ENCODE measurements at places on chromosomes 5 and 9.

GRCh38 chr5:113056988-113057387, 80.4 kb downstream of the DCP2 start:
- no peak for DNase-seq

GRCh38 chr9:8684978-8685708, 885.6 kb upstream of the DMAC1 start:
- peak; percentile 62 for DNase-seq

- DNase-seq: no peak
Observed at GRCh38 chr5:112385566-112385965, 33.5 kb downstream of the EPB41L4A start.

- no peak for DNase-seq
Observed at GRCh38 chr5:174741352-174741751, 17.0 kb downstream of the MSX2 start.

- no peak for DNase-seq
Observed at GRCh38 chr5:151130922-151131891, 26.4 kb downstream of the ANXA6 start.

DNA sequence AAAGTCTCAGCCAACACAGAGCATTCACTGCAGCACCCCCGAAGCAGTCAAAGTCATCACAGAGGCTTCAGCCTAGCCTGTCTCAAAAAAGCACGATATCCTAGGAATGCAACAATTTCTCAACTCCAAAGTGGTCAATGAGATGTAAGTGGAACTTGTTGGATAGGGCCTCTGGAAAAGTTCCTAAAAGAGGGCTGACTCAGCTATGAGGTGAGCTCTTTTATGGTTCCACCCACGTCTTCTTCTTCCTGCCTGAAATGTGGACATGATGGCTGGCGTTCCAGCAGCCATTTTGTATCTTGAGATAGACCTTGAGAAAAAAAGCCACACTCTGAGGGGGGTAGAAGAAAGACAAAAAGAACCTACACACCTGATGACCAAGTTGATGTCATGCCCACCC, 32.5 kb upstream of the TRIO start:
- DNase-seq: peak; percentile 64

- no peak for DNase-seq
Observed at GRCh38 chr5:124373883-124374282, 372.6 kb downstream of the ZNF608 start.

DNA sequence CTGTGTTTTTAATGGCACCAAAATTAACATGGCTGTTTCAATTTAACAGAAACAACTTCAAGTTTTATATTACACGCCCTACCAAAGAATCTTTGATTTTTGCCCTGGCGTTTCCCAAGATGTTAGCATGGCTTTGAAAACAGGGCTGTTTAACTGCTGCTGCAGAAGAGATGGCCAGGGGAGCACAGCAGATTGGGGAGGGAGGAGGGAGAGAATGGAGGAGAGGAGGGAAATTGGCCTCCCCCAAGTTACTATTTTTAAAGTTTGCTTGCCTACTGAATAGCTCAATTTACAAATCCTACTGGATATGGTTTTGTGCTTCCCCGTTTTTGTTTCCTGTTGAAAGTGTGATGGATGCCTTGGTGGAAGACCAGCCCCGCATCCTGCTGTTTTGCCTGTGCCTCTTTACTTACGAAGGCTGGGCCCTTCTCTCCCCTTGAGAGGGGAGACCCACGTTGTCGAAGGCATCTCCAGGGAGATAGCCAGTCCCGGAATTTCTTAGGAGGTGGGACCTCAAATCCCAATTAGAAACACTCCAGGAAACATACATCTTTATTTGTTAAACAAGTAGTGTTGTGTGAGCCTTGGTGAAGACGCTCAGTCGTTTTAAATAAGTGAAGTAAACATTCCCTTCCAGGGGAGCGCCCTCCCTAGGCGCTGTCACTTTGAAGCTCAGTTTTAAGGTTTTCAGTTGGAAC, 98.6 kb downstream of the AOPEP start:
- no peak for DNase-seq

DNA sequence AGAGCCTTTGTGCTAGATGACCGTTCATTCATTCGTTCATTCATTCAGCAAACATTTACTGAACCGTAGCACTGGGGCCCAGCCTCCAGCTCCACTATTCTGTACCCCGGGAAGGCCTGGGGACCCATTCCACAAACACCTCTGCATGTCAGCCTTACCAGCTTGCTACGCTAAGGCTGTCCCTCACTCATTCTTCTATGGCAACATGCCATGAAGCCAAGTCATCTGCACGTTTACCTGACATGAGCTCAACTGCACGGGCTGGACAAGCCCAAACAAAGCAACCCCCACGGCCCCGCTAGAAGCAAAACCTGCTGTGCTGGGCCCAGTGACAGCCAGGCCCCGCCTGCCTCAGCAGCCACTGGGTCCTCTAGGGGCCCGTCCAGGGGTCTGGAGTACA, 6.0 kb downstream of the CEL start:
- peak; percentile 18 for DNase-seq

- DNase-seq: no peak
Observed at GRCh38 chr5:176822793-176823481, 12.6 kb downstream of the UNC5A start.

DNA sequence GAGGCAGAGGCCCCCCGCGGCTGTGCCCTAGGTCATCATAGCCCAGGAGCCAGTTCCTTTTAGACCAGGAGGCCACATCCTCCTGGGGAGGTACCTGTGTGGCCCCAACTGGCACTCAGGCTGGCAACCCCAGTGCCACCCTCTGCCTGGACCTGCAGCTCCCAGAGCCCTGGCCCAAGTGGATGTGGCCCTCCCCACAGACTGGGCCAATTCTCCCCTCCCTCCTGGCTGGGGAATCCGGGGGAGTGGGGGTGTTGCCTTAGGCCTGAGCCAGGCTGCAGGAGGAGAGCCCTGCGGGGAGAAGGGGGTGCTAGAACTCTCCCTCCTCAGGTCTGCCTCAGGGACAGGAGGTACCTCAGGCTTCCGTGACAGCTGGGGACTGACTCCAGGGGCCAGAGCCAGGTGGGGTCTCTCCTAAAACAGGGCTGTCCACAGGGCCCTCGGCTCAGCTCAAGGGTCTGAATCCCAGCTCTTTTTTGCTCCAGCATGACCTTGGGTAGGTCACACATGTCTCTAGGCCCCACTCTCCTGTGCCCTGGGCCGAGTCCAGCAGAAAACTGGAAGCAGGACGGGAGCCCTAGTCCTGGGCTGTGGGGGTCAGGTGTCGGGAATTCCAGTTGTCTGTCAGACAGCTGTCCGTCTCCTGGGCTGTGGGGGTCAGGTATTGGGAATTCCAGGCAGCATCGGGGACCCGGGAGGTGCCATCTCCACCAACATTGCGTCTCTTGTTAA, 9.6 kb downstream of the DNLZ start:
- DNase-seq: no peak

DNA sequence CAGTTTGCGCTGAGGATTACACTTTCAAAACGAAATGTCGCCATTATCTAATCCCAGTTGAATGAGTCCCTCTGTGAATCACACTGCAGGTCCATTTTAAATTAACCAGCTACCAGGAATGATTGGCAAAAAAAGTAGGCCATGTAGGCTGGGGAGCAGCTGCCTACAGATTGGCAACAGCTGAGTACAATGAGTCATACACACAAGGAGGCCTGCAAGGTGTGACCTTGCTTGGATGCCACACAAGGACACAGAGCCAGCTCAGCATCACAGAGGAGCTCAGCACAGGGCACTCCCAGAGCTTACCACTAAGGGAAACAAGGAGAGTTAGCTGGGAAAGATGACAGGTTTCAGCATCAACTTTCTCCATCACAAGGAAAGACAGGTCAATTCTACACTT, 12.9 kb downstream of the HAVCR1 start:
- peak; percentile 2 for DNase-seq

DNA sequence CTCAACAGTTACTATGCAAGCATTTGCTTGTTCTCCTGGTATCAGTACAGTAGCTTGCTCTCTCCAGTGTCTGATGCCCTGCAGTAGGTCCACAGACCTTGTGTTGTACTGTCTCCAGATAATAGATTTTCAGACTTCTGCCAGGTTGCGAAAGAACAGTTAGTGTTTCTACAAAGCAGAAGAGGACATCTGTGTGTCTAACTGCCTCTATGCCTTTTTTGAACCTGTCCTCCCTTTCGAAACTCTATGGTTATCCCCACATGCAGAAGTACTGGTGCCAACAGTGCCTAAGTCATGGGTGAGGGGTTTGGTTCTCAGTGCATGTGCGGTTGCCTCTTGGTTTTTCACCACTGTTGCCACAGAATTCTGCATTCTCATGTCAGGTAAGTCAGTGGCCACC, 45.9 kb downstream of the KCNN2 start:
- DNase-seq: no peak

GRCh38 chr5:56147659-56148230, 85.4 kb downstream of the ANKRD55 start:
- DNase-seq: no peak

DNA sequence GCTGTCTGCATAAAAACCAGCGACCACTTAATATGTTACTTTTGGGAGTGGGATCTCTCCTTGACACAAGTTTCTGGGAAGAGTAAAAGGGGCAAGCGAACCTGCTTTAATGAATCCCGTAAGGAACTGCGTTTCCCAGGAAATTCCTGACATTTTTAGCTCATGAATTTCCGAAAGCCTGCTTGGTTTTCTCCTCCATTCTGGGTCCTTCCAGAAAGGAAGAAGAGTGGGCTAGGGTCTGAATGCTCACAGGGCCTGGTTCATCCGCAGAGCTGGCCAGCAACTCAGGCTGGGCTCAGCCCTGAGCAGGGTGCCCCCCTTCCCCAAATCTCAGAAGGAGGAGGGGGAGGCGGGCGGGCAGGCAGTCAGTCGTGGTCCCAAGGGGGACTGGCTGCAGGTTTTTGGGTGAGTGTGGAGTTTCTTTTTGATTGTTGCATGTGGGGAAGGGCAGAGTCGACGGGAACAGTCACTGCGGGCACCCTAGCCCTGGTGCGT, 1.2 kb upstream of the PURA start:
- peak; percentile 43 for DNase-seq

DNA sequence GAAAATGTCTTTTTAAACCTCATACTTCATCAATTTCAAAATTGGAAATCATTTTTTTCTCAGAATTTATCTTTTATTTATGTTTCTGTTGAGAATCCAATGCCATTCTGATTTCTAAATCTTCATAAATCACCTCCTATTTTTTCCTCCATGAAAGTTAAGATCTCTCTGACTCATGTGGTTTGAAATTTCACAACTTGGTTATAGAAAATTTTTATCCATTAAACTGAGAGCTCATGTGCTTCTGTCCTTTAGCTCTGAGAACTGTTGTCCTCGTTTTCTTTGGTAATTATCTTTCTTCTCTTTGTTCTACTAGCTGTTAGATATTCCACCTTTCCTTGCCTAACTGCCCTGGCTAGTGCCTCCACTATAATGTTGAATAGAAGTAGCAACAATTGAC, 1.5 kb upstream of the RNF180 start:
- DNase-seq: no peak

DNA sequence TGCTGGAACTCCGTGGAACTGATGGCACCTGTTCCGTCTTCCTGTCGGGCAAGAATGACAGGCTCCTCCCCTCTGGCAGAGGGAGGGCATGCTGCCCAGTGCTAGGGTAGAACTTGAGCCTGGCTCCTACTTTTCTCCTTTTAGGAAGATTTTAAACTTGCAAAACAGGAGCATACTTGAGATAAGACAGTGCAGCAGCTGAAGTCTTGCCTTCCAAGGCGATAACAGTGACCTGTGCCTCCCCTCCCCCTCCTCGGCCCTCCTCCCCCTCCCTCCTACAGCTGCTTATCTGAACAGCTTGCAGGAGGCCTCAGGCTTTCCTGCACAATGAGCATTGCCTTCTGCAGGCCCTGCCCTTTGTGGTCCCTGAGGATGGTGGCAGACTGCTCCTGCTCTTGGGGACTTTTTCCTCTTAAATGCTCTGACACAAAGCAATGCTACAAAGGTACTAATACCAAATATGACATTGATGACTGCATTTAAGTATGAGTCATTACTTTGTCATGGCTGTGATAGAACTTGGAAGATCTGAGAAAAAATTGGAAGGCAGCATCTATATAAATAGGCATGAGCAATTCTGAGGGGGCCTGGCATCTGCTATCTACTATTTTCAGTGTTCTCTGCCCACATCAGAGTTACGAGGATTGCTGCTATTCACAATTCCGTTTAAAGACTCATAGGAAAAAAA, 2.0 kb downstream of the GADD45G start:
- peak; percentile 48 for DNase-seq

GRCh38 chr5:83441747-83442146, 29.8 kb upstream of the VCAN start:
- no peak for DNase-seq

DNA sequence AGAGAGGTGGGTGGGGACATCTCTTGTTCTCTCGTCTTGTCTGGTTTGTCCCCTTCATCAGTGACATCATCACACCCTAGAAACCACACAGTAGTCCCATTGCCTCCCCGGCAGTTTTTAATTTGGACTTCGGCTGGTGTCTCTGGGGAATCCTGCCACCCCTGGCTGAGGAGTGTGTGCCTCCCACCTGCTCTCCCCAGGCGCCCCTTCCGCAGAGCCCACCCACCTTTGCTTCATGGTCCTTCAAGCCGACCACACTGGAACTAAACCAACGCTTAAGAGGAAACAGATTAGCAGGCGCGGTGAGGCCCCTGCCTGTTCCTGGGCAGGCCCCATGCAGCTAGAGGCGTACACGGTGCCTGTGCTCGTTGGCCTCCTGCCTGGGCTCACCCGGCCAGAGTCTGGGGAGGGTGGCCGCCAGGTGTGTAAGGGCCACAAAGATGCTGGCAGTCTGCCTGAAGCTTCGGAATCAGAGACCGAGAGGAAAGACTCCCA, 107.6 kb upstream of the SPRY4 start:
- DNase-seq: no peak

DNA sequence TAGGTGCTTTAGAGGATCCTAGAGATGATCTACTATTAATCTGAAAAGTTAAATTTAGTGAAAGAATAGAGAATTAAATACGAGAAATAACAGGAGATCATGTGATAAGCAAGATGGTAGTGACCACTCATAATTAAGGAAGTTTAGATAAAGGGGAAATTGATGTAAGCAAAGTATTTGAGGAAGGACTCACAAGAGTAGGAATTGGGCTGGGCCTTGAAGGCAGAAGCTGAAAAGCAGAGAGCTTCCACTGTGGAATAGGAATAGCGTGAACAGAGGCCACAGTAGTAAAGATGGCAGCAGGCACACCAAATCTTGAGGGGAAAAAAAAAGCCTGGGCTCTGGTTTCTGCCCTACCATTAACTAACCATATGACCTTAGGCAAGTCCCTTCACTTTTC, 38.0 kb downstream of the KIF24 start:
- no peak for DNase-seq

GRCh38 chr9:32345243-32345642, 39.2 kb upstream of the ACO1 start:
- no peak for DNase-seq

GRCh38 chr5:128213340-128213739, 129.8 kb downstream of the SLC12A2 start:
- peak; percentile 86 for DNase-seq

GRCh38 chr5:88682131-88682530, 200.9 kb downstream of the MEF2C start:
- DNase-seq: peak; percentile 22

GRCh38 chr9:81894891-81895290, 33.3 kb upstream of the SPATA31D4 start:
- no peak for DNase-seq

DNA sequence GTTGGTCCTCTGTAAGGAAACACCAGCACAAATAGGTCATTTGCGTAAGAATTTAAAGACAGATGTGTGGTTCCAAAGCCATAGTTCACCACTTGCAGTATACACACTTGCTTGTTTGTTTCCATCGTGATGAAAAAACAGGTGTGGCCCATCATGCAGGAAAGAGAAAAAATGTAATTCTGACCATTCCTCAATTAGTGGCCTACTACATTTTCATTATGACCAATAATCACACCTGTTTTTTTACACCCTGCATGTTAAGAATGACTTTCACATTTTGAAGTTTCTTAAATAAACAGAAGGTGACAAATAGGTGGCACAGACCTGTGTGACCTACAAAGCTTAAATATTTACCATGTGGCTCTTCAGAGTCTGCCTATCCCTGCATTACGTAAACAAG, 2.2 kb upstream of the ICE1 start:
- no peak for DNase-seq

All from astrocyte of the hippocampus (primary cell).